ENCODE measurements at places on chromosomes 2 and 18.

DNA sequence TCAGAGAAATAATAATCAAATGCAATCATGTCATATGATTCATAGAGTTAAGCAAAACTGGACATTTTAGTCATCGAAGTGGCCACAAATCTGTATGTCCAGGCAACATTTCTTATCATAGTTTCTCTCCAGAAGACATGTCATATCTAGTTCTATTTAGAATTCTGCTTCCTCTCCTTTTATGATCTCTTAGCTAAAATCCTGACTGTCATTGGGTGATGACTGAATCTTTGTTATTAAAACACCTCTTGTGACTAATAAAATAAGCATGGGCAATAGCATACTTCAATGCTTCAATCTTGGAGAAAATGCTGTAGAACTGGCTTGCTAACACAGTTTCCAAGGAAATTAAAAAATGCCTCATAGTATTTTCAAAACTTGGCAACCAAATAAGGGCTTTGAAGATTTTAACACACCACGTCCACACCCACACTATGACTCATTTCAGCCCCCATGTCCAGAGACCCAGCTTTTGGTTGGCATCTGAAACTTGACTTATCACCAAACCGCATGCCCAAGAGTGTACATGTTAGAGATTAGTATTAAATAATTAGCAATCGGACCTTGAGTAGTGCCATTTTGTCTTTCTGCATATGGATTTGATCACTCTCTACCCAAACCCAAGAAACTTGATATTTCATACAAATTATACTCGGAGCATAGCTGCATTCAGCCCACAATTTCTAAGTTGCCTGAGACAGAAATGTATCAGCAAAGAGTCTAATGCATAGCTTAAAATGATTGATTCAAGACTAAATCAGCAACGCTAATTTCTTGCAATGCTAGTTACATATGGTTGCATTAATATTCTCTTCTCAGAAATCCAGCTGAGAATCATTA, 106.5 kb upstream of the ETAA1 start:
- DNase-seq: no peak

GRCh38 chr2:219122202-219122980, 38.2 kb downstream of the NHEJ1 start:
- no peak for DNase-seq

DNA sequence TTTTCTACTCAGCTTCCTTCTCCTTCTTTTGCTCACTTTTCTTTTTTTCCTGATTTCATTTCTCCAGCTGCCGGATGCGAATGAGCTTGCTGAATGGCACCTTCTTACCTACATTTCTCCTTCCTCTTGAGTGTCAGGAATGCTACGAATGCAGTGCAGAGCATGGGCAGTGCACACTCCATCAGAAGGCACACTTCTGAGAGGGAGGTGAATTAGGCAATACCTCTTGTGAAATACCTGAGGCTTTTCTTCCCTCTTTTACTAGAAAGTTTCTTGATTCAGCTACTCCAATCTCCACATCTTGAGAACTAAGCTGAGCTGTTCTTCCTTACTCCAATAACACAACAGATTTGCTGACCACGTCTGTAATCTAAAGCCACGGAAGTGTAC, 51.1 kb downstream of the PLEKHM3 start:
- no peak for DNase-seq

DNA sequence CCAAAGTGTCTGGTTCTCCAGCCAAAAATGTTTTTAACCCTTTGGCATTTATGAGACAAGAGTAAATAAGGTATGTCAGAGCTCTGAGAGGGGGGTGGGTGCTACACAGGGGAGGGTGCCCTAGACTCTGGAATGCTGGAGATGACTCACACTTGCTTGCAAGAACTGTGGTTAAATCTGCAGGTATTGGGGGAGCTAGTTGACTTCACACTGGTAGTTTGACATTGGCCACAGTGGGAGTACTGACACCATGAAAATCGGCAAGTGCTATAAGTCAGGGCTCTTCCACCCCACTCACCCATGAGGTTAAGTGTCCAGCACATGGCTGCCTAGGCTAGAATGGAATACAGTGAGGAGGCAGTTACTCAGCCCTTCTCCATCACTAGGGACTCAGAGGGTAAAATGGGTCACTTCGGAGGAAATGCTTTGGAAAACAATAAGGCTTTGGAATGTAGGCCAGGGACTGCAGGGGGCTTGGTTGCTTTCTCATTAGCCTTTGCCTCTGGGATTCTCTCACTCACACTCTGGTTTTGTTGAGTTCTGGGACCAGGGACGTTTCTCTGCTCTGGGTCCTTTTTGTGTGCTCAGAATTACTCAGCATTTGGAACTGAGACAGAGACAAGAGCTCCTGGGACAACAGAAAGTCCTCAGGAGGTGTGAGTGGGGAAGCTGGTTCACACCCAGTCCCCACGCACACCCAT, 91.6 kb downstream of the ACKR3 start:
- DNase-seq: no peak

DNA sequence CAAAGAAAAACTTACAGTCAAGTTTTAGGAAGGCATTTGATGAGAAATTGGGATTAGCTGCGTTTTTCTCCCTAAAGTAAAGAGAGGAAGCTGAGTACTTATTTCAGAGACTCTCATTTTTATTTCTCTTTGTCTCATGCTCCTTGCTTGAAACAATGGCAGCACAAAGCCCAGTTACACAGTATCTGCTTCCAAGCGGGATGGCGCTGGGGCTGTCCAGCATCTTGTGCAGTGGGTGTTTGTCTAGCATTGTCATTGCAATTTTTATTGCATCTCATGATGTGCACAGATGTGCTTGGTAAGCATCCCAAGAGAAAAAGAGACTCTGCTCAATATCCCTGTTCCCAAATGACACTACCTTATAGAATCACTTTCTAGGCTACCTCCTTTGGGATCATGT, 102.8 kb upstream of the ZNF521 start:
- DNase-seq: no peak

DNA sequence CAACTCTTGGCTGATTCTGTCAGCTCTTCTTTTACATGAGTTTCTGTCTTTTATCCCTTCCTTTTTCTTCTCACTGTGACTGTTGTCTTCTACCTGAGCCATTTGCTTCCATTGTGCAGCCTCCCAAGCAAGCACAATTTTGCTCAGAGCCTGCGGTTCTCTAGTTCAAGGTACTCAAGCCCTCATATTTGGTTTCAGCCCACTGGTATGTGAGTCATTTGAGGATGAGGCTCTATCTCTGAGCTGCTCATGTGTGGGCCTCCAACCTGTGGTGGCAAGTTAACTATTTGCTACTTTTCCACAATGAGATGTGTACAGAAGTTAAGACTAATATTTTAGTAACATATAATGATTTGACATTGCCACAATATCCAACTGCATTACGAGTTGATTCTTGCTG, 183.0 kb downstream of the PHLPP1 start:
- no peak for DNase-seq

DNA sequence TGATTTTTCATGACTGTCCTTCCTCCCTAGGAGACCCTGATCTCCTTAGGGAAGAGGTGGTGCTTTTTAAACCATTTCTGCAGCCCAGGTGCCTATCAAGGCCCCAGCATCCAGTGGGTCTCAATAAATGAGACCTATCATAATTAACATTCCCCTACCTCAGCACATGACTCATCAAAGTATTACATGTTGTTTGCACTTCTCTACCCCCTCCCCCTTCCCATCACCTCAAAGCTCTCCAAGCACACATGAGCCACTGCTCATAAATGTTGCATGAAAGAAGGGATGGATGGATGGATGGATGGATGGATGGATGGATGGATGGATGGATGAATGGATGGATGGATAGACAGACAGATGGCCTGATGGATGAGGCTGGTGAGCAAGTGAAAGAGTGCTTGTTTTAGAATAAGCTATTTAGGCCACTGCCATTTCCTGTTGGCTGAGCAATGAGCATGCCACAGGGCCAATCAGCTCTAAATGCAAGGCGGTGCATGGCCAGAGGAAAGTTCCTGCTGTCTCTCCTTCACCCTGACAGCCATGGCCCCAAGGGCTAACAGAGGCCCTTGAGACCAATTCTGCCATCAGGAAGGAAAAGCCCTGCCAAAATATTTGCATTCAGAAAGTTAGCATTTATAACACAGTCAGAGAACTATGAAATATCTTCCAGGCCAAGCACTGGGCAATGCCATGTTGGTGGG, 20.9 kb upstream of the STEAP3 start:
- DNase-seq: no peak

DNA sequence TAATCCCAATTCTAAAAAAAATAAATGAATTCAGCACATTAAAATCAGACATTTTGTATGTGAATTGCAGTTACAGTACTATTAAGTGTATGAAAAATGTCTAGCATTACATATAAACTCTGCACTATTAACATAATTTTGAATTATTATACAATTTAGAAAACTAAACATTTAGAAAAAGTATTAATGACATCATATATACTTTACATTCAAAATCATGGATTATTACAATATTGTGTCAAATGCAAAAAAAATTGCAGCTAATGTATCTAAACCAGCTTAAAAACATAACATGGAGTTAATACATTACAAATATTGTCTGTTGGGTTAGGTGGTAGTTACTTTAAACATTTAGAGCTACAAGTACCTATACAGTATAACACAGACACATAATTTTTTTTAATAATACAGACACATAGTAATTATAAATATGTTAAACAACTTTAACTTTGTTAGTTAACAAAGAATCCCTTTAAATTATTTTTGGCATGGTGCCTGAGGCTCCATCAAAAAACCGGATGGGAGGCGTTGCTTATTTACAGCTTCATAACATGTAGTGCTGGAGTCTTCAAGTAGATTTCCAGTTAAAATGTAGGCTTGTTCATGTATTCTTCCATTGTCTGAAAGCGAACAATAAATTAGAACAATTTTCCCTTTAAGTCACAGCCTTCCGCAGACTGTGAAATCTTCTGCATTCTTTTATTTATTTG, 79.1 kb downstream of the AP1S3 start:
- no peak for DNase-seq

- no peak for DNase-seq
These were observed 488.3 kb downstream of the CCDC85A start for GRCh38 chr2:56671973-56672569.

GRCh38 chr18:63187791-63188460, 131.6 kb downstream of the BCL2 start:
- no peak for DNase-seq

GRCh38 chr2:230900336-230900995, 24.6 kb downstream of the GPR55 start:
- no peak for DNase-seq

DNA sequence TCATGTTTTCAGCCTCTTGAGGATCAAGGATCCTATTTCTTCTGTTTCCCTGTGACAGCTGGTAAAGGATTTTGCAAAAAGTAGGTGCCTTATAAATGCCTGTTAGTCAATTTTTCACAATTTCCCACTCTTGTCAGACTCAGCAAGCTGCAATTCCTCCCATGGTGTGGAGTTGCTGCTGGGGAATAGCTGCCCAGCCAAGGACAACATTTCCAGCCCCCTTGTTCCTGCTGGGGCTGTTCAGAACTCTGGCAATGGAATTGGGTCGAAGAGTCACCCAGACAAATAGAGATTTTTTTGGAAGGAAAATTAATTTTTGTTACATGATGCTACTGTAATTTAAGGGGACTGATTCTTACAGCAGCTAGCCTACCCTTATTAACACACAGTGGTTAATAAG, 43.7 kb downstream of the FSHR start:
- no peak for DNase-seq

DNA sequence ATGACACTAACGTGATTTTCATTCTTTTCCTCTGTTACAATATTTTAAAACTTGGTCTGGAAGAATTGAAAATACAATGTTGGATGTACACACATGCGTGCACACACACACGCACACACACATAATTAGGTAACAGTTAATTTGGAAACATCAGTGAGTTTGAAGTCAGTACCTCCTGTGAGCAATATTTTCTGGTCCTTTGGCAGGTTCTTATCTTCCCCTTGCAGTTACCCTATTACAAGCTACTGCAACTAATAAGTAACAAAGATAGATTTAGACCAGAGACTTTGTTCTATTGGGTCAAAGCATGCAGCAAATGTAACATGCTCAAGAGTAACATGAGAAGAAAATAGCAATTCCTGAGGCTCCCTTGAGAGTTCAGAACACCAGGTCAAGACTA, 73.3 kb downstream of the ZNF385B start:
- DNase-seq: no peak

DNA sequence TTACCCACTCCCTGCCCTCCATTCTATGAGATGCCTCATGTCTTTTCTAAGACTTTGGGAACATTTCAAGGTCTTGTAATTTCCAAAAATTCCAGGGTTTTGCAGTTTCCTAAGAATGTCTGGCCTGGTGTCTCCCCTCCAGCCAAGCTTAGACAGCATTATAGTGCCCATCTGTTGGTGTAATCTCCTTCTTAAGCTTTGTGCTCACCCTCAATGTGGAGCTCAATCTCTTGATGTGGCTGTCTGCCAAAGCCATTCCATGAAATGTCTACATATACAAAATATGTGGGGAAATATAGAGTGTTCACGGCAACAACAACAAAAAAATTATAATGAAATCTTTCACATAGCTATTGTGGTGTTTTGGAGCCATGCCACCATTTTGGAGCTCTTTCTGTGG, 558.4 kb downstream of the PIK3C3 start:
- no peak for DNase-seq

- no peak for DNase-seq
These were observed 12.9 kb upstream of the ETAA1 start for GRCh38 chr2:67384123-67384822.

DNA sequence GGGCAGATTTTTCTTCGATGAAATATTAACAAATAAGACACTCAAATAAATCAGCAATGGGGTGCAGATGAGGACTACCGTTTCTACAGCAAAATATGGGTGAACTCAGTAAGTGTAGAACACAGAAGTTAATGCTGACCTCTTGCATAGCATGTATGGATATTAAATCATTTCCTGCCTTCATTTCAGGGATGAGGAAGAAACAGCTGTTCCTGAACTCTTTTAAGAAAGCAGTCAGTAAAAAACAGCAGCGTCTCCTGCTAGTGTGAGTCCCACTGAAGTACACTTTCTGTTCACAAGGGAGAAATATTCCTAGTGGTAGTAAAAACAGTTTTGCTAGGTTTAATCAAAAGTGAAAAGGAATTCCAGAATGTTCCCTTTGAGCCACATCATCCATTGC, 379.0 kb downstream of the ZEB2 start:
- no peak for DNase-seq

GRCh38 chr2:37324536-37324785, 172 bp downstream of the PRKD3 start:
- DNase-seq: peak; percentile 85

DNA sequence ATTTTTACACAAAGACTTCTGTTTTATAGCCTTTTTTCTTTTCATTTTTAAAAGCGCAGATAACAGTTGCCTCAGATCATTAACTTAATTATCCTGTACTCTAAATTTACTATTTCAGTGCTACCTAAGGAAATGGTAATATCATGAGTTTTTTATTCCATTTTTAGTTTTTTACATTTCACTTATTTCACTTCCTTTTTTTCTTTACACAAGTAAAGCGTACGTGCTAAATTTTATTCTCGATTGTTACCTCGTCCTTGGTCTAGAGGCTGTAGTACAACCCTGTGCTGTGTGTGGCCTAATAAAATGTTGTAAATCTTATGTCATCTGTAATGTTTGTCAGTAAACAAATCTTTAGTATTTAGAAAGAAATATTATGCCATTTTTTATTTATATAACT, 49.2 kb downstream of the CRIM1 start:
- no peak for DNase-seq

All from glutamatergic neuron (in vitro differentiated cells).